Astrocyte (in vitro differentiated cells and primary cell): ENCODE measurements at places on chromosomes 4 and X. TPM values are rescaled to one million over a fixed set of nuclear protein-coding genes. Genes with fewer than 3 reads are reported as not detected.

DNA sequence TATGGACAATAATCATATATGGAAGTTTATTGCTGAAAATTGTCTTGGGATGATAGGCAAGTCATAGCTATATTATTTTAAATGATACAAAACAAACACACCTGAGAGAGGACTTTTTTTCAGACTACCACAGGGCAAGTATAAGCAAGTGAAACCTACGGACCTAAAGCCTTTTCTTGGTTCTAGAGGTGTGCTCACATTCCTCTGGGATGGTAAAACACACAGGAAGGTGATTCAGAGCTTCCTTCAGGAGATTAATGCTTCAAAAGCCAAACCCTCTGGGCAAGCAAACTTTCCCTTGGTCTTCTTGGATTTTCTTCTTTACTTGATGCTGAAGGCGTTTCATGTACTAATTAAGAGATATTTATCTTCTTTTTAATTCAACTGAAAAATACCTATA lies 60.1 kb upstream of the ACSL4 start:
- no peak overlapping the region for H3K27ac ChIP-seq
- H3K4me3 ChIP-seq = no peak overlapping the region

DNA sequence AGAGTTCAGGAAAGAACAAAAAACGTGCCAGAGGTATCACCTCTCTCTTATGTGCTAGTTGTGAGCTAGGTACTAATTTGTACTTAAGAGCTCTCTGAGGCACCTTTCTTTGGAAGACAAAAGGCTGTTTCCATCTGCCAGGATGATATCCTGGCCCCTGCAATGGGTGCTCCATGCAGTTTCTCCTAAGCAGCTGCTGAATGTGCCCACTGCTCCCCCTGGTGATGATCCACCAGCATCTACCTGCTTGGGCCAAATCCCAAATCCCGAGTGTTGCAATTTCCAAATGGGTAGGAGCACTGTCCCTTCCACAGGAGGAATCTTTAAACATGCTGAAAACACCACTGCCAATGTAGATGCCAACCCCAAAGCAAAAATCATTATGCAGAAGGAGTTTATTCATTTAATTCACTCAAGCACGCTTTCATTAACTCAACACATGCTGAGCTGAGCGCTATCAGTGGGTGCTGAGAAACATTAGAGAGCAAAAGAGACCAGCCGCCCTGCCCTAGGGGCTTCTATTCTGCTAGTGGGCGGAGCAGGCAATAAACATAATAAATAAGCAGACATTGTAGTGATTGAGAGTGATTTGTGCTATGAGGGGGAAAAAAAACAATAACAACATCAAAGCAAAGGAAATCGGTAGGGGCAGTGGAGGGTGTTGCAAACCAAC lies 69.6 kb upstream of the C4orf50 start:
- H3K4me3 ChIP-seq = no peak overlapping the region
- no peaks in the 10 kb centered on the region for H3K27me3 ChIP-seq
- no peak for DNase-seq
- no peak overlapping the region for H3K27ac ChIP-seq
- H3K4me1 ChIP-seq = no peaks in the 10 kb centered on the region
- no peaks in the 10 kb centered on the region for H3K36me3 ChIP-seq

DNA sequence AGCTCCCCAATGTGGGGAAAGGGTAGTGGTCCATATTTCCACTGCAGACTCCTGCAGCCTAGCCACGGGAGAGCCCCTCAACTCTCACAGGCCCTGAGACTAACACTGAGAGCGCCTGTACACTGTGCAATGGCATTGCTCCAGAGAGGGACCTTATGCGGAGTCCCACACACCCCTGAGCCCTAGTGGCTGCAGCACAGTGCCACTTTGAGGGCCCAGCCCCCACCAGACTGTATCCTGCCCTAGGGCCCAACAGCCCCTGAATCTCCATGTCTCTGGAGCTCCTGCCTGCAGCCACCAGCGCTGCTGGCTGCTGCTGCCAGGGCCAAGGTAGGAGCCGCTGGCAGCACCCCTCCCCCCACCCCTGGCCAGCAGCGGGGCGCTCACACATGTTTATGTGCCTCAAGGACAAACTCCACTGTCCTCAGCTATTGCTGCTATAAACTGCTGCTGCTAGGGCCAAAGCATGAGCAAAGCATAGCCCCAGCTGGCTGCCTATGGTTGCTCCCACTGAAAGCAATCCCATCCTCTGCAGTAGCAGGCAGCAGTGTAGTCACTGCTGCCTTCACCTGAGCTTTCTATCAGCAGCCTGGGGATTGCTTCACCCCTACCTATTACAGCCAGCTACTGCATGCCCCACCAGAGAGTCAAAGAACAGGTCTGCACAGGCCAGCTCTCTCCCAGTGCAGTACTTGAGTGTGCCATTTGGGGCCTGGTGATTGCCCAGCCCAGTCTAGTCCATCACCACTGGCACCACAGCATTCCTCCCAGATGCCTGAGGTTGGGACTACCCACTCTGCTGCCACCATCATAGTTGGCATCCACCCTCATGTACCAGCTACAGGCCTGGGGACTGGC lies 24.3 kb downstream of the TMEM154 start:
- H3K27me3 ChIP-seq = no peaks in the 10 kb centered on the region
- no peak overlapping the region for H3K4me3 ChIP-seq
- DNase-seq = no peak
- H3K27ac ChIP-seq = no peak overlapping the region

GRCh38 chrX:141176586-141177451 lies at the start of gene LDOC1:
LDOC1 (minus strand) TSS chrX:141177129; CDS start chrX:141177021, 108 bp downstream.
- DNase-seq = peak; percentile 58
- peaks cover 5% of the 10 kb centered on the region for H3K4me1 ChIP-seq
- H3K4me3 ChIP-seq = peak within 1 kb of the TSS; percentile 76
- H3K27me3 ChIP-seq = no peaks in the 10 kb centered on the region
- H3K27ac ChIP-seq = peak within 1 kb of the TSS; percentile 56

DNA sequence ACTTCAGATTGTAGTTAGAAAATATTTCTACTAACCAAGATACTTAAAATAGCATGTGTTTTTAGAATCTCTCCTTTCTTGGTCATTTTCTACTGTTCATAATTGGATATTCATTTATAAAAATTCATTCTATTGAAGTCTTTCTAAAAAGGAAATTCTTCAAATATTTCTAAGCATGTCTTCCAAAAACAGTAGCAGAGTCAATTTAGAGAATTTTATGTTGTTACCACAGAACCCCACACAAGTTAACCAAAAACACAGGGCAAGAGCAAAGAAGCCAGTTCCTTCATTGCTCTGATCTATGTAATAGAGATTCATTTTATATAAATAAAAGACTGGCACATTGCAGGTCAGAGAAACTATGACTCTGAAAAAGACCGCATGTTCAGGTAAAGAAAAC lies 345.1 kb upstream of the PITX2 start:
- H3K27ac ChIP-seq = no peak overlapping the region
- H3K4me3 ChIP-seq = no peak overlapping the region
- H3K36me3 ChIP-seq = no peaks in the 10 kb centered on the region
- H3K4me1 ChIP-seq = no peaks in the 10 kb centered on the region
- H3K27me3 ChIP-seq = no peaks in the 10 kb centered on the region

DNA sequence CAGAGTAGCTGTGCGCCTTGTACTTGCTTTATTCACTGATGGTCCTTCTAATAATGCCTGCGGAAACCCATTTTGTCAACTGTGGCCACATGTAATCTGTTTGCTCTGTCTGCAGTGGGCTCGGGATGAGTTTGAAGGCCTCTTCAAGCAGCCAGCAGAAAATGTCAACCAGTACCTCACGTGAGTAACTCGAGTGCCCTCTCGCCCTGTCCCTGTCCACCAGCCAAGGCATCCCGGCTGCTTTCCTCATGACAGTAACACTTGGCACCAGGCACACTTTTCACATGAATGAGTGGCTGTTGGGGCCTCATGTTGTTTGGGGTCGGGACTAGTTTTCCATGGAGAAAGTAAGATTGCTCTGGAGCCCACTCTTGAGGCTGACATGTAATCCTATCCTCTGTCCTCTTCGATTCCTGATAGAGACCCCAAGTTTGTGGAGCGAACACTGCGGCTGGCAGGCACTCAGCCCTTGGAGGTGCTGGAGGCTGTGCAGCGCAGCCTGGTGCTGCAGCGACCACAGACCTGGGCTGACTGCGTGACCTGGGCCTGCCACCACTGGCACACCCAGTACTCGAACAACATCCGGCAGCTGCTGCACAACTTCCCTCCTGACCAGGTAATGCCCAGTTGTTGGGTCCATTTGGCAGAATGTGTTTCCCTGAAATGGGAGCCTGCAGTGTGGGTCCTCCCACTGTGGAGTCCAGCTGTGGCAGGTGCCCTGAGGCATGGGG lies 8.8 kb upstream of the CDK16 start:
- H3K4me1 ChIP-seq = no peaks in the 10 kb centered on the region
- H3K36me3 ChIP-seq = peaks cover 47% of the 10 kb centered on the region
- no peak for DNase-seq
- no peaks in the 10 kb centered on the region for H3K27me3 ChIP-seq
- H3K4me3 ChIP-seq = no peak overlapping the region
- H3K27ac ChIP-seq = no peak overlapping the region

DNA sequence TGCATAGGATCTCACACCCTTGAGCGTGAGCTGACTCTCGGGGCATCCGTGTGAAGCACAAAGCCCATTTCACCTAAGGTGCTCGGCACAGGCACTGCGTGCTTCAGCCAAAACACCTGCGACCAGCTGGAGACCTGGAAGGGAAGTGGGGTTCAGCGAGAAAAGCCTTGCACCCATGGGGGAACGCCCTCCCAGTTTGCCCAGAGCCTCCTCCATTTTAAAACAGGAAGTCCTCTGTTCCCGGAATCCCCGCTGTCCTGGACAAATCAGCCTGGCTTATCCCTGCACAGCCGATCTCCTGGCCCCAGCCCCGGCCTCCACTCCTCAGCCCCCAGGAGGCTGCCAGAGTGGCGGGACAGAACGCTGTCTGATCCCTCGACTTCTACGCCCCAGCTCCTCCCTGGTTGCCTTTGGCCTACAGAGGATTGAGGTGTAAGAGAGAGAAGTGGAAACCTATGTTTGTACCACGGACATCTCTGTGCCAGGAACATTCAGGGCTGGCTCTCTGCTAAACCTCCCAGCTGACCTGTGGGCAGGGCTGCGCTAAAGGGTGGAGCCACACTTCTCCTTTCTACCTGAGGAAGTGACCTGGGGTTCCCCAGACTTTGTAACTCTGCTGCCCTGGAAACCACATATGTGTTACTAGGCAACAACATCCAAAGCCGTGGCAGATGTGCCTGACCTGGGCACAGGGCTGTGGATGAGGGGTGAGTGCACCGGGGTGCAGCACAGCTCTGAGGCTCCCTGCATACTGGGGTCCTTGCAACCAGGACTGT lies 3.8 kb upstream of the C4orf50 start:
- peaks cover 2% of the 10 kb centered on the region for H3K27me3 ChIP-seq
- no peaks in the 10 kb centered on the region for H3K36me3 ChIP-seq
- no peak for DNase-seq
- H3K4me1 ChIP-seq = no peaks in the 10 kb centered on the region
- H3K27ac ChIP-seq = no peak overlapping the region

- H3K4me1 ChIP-seq = no peaks in the 10 kb centered on the region
- H3K4me3 ChIP-seq = no peak overlapping the region
- no peak overlapping the region for H3K27ac ChIP-seq
- no peaks in the 10 kb centered on the region for H3K27me3 ChIP-seq
- no peaks in the 10 kb centered on the region for H3K36me3 ChIP-seq
Observed at GRCh38 chrX:130075777-130076176, 34.5 kb downstream of the ELF4 start.

DNA sequence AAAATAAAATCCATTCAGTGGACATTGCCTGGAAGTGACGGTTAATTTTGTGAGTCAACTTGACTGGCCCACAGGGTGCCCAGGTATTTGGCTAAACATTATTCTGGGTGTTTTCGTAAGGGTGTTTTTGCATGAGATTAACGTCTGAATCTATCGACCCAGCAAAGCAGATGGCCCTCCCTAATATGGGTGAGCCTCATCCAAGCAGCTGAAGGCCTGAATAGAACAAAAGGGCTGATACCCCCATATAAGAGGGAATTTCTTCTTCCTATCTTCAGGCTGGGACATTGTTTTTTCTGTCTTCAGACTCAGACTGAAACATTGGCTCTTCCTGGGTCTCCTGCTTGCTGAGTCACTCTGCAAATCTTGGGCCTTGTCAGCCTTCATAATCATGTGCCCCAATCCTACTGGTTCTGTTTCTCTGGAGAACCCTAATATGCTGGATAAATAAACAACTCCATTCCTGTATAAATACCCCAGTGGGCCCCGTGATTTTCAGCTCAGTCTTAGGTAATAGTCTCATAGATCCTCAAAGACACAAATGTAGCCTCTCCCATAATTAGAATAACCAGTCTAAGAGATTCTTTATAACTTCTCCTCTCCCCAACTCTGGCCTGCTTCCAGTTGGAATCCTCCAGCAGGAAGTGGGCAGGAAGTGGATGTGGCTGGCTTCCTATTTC lies 33.1 kb upstream of the DDX3X start:
- peak overlapping the region; percentile 42 for H3K27ac ChIP-seq
- H3K27me3 ChIP-seq = no peaks in the 10 kb centered on the region
- no peak overlapping the region for H3K4me3 ChIP-seq
- no peaks in the 10 kb centered on the region for H3K36me3 ChIP-seq
- peaks cover 5% of the 10 kb centered on the region for H3K4me1 ChIP-seq

DNA sequence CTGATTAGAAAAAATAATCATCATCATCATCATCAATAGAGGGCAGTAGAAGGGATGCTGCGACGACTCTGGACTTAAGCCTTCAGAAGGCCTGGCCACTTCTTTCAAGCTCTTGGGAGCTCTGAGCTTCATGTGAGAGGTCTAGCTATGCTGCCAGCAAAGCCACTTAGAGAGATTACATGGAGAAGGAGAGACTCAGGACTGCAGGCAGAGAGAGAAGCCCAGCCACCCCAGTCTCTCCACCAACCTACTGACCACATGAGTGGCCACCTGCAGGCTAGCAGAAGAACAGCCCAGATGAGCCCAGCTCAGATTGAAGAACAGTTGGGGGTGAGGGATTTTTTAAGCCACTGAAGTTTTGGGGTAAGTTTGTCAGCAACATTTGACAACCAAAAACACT lies 17.1 kb upstream of the TMEM150C start:
- no peak overlapping the region for H3K27ac ChIP-seq
- no peak for DNase-seq

DNA sequence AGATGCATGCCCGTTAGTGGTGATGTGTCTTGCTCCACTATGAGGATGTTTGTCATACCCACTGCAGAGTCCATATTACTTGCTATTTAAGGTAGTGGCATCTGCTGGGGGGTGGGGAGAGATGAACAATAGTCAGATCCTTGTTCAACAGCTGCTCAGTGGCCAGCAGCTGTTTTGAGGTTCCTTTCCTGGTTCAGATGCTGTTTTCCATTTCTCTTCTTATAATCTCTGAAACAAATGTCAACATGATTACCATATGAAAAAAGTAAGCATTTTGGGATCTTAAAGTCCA lies 1567.9 kb upstream of the TENM3 start:
- no peaks in the 10 kb centered on the region for H3K4me1 ChIP-seq
- H3K36me3 ChIP-seq = no peaks in the 10 kb centered on the region
- H3K4me3 ChIP-seq = no peak overlapping the region
- DNase-seq = no peak

Gene ETDA
- total RNA-seq = not detected in 2 replicates

Gene KIAA1210
- total RNA-seq = not detected in 2 replicates

Gene UNC5C
- 3.1 and 5.7 TPM in 2 replicates for total RNA-seq

Gene CPEB2
- 46.8 and 47.3 TPM in 2 replicates for total RNA-seq
